CD4-positive, alpha-beta T cell treated with Interleukin-4 for 1 hour (primary cell): ENCODE measurements at places on chromosomes 3 and 15.
A peak's percentile ranks its signal among the peaks of the same experiment; 100 is the strongest.

GRCh38 chr3:160184655-160185054 is 40.6 kb upstream of the C3orf80 start:
- no peak for DNase-seq

DNA sequence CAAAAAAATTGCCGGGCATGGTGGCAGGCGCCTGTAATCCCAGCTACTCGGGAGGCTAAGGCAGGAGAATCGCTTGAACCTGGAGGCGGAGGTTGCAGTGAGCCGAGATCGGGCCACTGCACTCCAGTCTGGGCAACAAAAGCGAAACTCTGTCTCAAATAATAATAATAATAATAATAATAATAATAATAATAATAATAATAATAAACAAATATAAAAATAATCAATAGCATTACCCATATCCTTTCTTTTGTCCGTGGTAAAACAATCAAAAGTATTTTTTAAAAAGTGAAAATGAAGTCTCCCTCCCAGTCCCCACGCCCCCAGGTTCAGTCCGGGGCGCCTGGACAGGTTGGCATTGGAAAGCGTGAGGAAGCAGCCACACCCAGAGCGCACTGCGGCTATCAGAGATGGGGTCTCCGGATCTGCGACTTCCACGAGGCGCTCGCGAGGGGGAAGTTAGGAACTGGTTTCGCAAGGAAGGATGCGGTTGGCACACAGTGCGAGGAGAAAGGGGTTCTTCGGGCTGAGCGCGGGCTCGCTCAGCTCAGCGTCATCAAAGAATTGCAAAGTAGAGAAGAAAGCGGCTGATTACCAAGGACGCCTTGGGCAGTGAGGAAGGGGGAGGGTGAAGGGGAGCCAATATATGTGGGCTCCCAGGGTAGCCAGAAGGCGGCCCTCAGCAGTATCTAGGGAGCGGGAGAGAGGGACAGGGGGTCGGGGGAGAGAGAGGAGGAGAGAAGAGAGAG is 69.5 kb upstream of the EPHB3 start:
- no peak for DNase-seq

DNA sequence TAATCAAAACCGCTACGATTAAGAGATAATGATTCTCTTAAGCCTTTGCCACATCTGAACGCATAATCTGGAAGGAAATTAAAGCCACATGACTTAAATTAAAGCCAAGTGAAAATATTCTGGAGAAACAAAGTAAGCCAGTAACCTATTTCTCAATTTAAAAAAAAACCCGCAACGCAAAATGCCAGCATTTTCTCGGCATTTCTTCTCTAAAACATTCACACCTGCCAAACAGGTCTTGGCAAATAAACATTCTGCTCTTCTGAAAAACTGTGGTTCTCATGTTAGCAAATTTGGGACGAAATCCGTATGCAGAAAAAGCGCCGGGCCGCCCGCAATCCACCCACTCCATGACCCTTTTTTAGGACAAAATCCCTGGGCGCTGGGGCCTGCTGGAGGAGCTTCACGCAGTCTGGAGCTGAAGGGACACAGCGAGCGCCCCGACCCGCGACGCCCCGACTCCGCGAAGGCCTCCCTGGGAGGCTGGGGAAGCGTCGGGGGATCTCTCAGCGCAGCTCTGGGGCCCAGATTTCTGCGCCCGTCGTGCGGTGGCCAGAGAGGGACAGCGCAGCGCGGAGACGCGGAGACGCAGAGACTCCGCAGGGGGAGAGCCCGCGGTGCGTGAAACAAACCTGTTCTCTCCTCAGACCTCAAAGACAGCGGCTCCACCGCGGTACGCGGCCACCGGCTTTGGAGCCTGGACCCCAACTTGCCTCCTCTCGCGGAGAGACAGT is 471 bp downstream of the NKIRAS1 start:
- peak; percentile 14 for DNase-seq

- no peak for DNase-seq
These were observed 348.9 kb upstream of the CBLB start for GRCh38 chr3:106217745-106218144.

- DNase-seq = no peak
These were observed 45.5 kb downstream of the PAQR5 start for GRCh38 chr15:69344238-69344637.

DNA sequence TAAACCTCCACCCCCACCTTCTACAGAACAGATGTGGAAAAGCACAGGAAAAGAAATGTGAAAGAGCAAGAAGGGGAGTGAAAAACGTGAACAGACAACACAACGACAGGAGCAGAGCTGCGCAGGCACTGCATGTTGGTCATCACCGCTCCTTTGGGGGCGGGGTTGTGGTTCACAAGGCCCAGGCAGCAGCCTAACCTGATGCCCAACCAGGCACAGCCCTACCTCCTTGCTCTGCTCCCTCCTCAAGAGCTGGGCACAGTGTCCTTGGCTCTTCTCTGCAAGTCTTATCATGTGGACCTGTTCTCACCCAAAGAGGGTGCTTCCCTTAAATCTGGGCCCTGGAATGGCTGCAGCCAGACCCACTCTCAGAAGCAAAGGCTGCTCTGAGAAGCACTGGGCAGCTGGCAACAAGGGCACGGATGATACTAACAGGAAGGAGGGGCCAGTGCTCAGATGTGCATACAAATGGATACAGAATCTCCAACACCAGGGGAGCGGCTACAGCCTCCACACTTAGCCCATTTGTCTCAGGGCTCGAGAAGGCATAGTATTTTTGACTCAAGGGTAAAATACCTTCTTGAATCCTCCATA is 64.6 kb downstream of the DHX30 start:
- DNase-seq = no peak

DNA sequence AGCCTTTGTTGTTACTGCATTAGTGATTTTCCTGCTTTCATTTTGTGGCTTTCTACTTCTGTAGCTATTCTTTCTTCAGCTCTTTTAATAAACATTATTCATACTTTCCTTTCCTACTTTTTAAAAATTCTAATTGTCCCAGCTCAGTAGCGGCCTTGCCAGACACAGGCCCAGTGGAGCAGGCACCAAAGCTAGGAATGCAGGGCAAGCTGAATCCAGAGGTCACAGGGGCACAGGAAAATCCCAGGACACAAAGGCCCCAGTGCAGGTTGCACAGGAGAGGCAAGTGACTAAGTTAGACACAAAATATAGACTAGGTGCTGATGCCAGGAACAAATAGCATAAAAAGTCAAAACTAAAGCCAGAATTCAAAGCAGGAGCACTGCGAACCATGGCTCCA is 49.0 kb upstream of the CCDC80 start:
- DNase-seq = no peak

- DNase-seq = no peak
These were observed 807 bp upstream of the INAFM2 start for GRCh38 chr15:40322531-40323238.

- no peak for DNase-seq
These were observed 275.5 kb downstream of the MECOM start for GRCh38 chr3:169387751-169388696.

GRCh38 chr3:86229775-86230094 is 761.2 kb downstream of the VGLL3 start:
- DNase-seq = no peak

GRCh38 chr15:75663931-75664421 is 16.3 kb downstream of the SNX33 start:
- DNase-seq = no peak

DNA sequence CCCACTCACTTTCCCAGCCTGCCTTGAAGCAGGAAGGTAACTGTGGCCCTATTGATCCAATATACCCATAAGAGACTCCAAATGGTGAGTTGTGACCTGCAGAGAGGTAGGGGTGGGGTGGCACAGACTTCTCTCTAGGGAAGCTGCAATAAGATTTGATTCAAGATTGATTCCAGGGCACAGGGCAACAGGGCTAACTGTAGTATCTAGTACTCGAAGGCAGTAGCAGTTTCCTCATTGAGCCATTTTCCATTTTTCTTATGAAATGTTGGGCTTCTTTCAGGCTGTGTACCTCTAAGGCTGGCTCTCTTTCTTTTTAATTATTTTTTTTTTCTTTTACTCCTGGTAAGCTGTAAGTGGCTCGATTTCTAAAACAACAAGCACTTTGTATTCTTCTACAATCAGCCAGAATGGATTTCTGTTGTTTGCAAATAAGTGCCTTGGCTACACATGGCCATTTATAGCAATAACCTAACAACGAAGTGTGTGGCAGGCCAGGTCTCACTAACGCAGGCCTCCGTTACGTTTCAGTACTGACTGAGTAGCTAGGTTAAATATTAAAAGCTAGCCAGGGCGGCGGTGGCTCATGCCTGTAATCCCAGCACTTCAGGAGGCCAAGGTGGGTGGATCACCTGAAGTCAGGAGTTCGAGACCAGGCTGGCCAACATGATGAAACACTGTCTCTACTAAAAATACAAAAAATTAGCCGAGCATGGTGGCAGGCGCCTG is 19.3 kb downstream of the CCDC12 start:
- no peak for DNase-seq

DNA sequence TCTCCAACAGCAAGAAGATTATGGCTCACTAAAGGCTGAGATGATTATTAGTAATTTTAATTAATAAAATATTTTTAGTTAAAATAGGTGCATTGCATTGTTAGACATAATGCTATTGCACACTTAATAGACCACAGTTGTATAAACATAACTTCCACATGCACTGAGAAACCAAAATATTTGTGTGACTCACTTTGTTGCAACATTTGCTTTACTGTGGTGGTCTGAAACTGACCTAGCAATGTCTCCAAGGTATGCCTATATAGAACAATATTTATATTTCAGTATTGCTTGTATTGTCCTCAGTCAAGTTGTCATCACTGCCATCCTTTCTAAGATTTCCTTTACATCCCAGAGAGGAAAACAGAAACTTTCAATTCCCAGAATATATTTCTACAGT is 1215.2 kb downstream of the SI start:
- no peak for DNase-seq

- no peak for DNase-seq
These were observed 175.1 kb upstream of the ATP11B start for GRCh38 chr3:182618085-182618732.

DNA sequence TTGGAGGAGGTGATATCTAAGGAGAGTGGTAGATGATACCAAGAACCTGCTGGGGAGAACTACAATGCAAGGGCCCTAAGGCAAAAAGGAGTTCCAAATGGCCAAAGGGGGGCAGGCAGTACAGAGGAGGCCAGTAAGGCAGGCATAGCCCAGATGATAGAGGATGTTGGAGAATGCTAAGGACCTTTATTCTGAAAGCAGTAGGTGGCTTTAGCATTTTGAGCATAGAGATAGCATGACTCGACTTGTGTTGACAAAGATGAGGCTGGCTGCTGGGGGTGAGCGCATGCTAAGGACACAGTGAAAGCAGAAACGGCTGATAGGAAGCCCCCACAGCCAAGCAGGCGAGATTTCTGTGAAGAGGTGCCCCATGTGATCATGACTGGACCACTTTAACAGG is 419.3 kb downstream of the ERC2 start:
- DNase-seq = no peak

DNA sequence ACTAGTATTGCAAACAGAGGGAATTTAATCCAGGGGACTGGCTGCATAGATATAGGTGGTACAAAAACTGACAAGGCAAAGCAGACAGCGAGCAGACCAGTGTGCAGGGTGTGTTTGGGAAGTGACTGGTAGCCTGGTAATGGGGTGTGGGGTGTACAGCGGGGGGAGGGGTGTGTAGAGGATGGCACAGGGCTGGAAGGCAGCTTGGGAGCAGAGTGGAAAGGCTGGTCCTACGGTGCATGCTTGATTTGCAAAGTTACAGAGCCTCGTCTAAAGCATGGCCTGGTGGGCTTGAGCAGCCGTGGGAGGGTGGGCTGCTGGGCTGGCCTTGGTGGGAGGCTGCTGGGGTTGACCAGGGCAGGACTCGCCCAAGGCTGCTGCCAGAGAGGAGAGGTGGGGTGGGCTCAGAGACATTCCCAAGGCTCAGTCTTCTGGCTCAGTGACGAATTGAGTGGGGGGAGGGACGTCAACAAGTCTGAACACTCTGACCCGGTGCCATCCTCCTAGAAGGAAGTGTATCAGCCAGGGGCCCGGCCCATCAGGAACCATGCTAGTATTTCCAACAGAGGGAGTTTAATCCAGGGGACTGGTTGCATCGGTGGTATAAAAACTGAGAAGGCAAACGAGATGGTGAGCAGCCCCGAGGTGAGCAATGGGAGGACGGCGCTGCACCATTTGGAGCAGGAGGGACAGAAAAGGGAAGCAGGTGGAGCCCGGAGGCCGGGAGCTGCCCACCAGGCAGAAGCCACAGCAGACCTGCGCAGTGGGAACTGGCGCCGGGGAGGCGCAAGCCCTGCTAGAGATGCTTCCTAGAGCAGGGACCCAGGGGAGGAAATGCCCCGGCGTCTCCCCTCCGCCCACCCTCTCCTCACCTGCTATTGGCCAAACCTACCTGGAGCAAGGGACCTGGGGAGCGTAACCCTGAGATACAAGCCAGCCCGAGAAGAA is 29.2 kb downstream of the CPN2 start:
- no peak for DNase-seq

DNA sequence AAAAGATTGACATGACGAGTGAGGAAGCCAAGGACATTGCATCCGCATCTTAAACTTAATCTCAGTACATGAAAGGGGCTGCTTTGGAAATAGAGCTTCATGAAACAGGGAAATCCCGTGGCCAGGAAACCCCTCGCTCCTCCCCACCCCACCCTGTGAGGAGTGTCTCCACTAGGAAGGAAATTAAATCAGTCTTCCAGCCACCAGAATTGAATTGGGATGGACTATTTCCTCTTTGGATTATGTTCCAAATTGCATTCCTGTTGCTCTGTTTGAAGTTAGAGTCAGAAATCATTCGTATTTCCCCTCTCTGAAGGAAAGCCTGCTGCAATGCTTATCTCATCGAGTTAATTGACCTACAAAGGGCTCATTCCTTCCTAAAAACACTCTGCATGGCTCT is 35.8 kb downstream of the CLDN11 start:
- no peak for DNase-seq

GRCh38 chr3:115186351-115187148 is 39.5 kb upstream of the ZBTB20 start:
- no peak for DNase-seq

DNA sequence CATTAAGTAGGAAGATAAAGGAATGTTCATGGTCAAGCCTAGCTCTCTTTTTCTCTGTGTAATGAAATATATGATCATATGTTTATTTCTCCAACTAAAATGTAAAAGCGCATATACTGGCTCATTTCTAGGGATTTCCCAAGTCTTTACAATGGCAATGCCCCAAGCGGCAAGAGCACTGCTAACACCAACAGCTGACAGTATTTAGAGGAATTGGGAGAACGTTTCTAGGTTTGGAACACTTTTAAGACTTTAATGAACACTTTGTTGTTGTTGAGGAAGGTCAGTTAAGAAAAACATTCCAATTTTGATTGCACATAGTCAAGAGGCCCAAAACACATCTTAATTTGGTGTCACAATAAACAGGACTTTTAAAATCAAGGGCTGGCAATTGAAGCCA is 132.7 kb downstream of the ATP8B4 start:
- DNase-seq = no peak

GRCh38 chr3:50139718-50140423 is 15.3 kb upstream of the SEMA3F start:
- no peak for DNase-seq

- no peak for DNase-seq
These were observed 372.0 kb downstream of the ZIC4 start for GRCh38 chr3:147034359-147034758.

- no peak for DNase-seq
These were observed 15.3 kb downstream of the NR2F2 start for GRCh38 chr15:96345560-96346399.

GRCh38 chr15:51172193-51172592 is 77.5 kb upstream of the TNFAIP8L3 start:
- no peak for DNase-seq

- DNase-seq = no peak
These were observed 429.4 kb downstream of the EDEM1 start for GRCh38 chr3:5616873-5617272.
